ENCODE measurements at places on chromosomes 6 and 20.

GRCh38 chr20:63135411-63135810, 80.5 kb downstream of the YTHDF1 start:
- DNase-seq, result no peak

DNA sequence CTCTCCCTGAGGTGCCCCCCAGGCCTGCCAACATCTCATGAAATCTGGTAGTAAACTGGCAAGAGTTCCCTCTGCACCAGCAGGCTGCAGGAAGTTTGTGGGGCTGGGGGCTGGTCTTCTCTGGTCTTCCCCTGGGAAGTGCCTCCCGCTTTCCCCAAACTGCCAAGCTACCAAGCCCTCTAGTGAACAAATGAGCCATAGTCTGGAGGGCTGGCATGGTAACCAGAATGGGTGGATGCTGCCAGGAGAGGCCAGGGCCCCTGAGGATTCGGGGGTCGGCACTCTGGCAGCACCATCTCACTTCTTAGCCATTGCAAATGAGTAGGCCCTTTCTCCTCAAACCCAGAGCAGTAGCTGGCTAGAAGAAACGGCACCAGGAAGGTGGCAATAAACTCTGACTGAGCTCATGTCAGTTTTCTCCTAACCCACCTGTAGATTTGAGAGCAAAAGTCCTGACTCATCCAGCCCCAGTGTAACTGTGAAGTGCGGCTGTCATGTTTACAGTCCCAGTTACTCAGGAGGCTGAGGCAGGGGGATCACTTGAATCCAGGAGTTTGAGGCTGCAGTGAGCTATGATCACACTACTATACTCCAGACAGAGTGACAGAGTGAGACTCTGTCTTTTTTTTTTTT, 35.9 kb downstream of the ZC3H12D start:
- DNase-seq, result no peak

DNA sequence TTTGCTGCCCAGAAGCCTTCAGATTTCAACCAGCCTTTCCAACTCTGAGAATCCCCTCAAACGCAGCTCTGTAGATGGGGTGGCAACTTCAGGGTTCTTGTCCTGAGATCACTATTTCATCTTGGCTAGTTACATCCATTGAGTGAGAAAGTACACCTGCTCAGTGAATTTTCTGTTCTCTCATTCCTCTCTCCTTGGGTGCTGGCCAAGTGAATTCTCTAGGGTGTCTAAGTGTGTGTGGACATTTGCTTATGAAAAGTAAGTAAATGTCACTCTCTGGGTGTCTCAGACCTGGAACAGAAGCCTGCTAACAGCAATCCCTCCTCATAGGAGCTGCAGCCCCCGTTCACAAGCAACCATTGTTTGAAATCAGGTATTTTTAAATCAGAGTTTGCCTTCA, 3.8 kb downstream of the RIN2 start:
- DNase-seq, result no peak

DNA sequence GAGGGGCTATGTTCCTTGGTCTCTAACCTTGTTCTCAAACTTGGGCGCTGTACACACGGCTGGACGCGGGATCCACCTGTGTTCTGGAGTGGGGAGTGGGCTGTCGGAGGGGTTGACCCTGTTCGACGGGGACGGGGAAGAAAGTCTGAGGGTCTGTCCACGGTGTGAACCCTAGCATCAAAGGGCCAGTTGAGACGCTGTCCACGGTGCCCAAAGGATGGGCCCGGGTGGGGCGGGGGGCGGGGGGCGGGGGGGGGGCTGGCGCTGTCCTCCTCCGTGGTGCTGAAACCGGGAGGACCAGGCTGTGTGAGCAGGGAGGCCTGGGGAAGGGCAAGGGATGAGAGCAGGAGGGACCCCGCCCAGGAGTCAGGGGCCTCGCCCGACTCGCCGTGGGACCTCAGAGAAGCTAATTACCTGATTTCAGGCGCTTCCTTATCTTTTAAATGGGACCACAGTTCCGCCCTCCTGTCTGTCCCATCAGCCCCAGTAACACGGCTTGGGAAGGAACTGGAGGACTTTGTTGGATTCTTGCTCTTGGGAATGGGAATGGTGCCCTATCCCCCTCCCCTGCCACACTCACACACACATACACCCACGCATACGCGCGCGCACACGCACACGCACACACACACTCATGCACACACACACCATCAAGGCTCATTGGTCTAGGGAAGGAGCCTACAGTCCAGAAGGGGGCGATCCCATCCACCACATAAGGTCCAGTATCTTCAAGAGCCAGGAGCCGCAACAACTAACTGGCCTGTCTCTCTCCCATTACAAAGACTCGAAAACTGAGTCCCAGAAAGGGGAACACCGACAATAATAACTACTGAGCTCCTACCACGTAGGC, 1.0 kb upstream of the VSTM2L start:
- peak; percentile 16 for DNase-seq

GRCh38 chr20:35886537-35886936, 67.8 kb downstream of the SCAND1 start:
- no peak for DNase-seq

DNA sequence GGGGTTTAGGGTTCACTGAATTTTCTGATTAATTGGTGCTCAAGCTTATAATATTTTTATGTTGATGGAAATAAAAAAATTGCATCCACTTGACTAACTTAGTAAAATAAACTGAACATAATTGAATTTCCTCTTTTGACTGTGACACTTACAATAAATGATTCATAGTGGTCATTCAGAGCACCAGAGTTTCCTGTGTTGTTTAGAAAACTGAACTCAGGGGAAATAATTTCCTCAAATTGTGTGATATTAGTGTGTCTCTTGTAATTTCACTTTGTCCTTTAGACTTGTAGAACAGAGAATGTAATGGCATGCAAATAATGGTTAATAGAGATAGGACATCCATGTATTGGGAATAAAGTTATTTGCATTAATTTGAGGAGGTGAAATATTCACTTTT, 319.7 kb upstream of the MAN1A1 start:
- no peak for DNase-seq

- DNase-seq, result no peak
Observed at GRCh38 chr6:50187351-50187921, 137.7 kb upstream of the DEFB112 start.

Measured in CD4-positive, alpha-beta T cell treated with Interferon alpha-2 for 1 hour (primary cell).